Vagina (tissue), 2 donors: ENCODE measurements at places on chromosomes 4 and X.
A peak's percentile ranks its signal among the peaks of the same experiment; 100 is the strongest.

- DNase-seq = no peak
Observed at GRCh38 chrX:41556958-41557357, 109.8 kb downstream of the NYX start.

DNA sequence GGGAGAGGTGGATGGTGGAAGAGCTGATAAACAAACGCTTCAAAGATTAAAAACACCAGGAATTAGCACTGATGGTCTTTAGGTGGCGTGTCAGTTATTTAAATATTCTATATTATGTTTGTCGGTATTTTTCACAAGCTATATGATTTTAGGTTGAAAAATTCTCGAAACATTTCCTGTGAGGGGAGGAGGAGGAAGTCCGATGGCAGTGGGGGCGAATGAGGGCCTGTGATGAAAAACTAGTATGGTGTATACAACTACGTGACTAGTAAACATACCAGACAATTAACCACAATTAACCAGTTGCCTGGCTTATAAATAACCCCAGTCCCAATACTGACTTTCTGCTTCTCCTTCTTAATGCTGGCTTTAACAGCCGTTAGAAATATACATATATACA lies 595 bp upstream of the NAP1L2 start:
- DNase-seq = no peak

- no peak for DNase-seq
Observed at GRCh38 chrX:112630187-112630586, 49.6 kb downstream of the LHFPL1 start.

GRCh38 chr4:74848774-74849173 lies 54.5 kb upstream of the BTC start:
- DNase-seq = no peak

GRCh38 chrX:13899607-13900006 lies 82.7 kb upstream of the GPM6B start:
- DNase-seq = no peak

- DNase-seq = peak; percentile 27
Observed at GRCh38 chrX:38999967-39000745, 198.9 kb downstream of the MID1IP1 start.

- no peak for DNase-seq
Observed at GRCh38 chr4:165079476-165079875, 25.8 kb downstream of the TRIM75 start.

GRCh38 chr4:112327965-112328733 lies 31.0 kb downstream of the ALPK1 start:
- DNase-seq = no peak

- DNase-seq = no peak
Observed at GRCh38 chrX:110759785-110760184, 35.8 kb downstream of the CHRDL1 start.

DNA sequence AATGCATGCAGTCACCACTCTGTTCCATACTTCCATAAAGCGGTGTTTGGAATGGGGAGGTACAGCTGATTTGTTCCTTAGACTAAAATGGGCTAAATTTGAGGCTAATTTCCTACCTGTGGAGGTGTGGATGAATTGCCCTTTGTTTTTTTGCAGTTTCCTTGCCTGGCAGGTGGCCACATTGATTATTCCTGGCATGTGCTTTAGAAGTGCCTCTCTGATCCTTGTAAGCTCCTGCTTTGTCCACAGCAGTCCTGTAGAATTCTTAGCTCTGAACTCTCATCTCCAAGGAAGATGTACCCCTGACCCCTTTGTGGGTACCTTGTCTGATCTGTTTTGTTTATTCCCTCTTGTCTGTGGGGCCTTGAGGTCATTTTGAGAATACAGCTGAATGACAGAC lies 136.8 kb downstream of the ADGRL3 start:
- DNase-seq = no peak

GRCh38 chr4:122873821-122874593 lies 47.4 kb downstream of the FGF2 start:
- no peak for DNase-seq

- no peak for DNase-seq
Observed at GRCh38 chrX:15607067-15607466, 6.3 kb upstream of the ACE2 start.

DNA sequence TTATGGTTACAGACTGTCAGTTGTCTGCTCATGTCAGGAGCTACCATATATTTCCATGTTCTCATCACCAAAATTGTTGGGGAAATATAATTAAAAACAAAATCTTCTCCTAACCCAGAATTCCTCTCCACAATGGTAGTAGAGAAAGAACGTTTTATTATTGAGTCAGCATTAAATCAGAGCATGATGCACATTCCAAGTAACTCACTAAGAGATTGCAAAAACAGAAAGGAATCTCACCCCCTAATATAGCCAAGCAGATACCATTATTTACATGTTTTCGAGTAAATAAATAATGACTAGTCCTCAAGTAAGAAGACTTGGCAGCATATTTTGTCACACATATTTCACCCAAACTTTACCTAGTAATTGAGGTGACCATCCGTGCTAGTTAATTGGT lies 36.2 kb upstream of the ARHGEF6 start:
- DNase-seq = no peak

GRCh38 chr4:27616166-27616565 lies 755.5 kb downstream of the STIM2 start:
- no peak for DNase-seq

GRCh38 chr4:40848940-40849339 lies 99.2 kb downstream of the NSUN7 start:
- DNase-seq = no peak

GRCh38 chr4:139453041-139453370 lies 915 bp upstream of the RAB33B start:
- DNase-seq = no peak

DNA sequence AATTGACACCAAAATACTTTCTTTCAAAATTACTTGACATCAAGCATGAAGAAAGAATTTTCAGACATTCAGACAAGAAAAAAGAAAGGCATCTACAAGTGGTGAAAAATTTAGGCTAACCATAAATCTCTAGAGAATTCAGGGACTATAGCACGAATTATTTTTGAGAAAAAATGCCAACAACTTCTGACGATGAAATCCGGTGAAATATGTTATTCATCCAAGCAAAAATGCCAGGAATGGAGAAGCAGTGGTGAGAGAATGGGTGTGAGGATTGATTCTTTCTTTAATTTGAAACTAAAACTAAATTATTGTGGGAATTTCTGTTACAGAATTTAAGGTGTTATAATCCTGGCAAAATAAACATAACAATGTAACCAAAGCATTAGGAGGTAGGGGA lies 69.4 kb upstream of the SORBS2 start:
- no peak for DNase-seq

GRCh38 chr4:47557255-47557654 lies 72.2 kb downstream of the ATP10D start:
- DNase-seq = no peak

DNA sequence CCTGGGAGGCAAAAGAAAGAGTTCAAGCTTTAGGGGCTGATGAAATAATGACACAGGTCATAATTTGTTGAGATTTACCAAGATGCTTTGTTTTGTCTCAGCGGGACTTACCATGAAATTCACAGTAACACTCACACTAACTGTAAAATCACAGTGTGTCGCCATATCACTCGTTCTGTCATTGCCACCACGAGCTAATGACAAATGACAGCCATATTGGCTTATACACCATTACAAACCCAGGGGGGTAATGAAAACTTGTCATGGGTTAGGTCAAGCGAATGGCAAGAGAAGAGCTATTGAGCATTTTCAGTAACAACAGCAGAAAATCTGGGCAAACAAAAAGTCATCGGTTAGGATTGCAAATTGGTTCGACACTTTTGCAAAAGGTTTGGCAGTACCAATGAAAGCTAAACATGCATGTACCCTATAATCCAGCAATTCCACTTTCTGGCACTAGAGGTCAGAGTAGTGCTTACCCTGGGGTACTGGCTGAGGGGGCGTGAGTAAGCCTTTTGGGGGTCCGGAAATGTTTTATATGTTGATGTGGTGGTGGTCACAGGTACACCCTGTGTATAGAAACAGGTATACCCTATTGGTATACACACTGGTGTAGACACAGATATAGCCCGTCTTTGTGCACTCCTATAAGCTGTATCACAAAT lies 83.9 kb upstream of the RAI2 start:
- DNase-seq = no peak

DNA sequence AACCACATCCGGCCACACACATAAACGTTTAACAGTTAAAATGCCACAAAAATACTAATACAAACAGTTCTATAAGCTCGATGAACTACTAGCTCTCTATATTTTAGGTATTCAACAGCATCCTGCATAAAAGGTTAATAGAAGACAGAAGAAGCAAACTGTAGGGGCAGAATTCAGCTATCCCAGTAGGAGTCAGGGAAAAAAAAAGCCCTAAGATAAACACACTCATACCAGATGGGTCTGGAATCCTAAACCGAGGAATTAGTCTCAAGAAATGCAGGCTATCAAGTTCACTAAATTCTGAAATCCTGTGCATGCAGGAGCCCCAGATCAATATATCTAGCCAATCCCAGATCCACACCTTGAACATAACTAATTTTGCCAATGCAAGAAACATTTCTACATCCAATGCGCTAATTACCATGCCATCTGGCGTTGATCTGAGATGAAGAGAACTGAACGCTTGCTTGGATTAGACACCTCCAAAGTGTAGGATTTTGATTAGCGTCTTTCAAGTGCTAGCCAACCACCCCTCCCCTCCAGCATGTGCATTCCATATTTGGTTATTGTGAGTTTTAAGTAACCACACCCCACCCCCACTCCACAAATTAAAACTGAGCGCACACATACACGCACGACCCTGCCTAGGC lies 512.2 kb upstream of the INTU start:
- no peak for DNase-seq
